ENCODE measurements at places on chromosomes 16 and 17.

GRCh38 chr16:80440667-80441066, 100.1 kb upstream of the DYNLRB2 start:
- DNase-seq: no peak

- DNase-seq: peak; percentile 72
Observed at GRCh38 chr17:2053380-2054261, 1.3 kb upstream of the HIC1 start.

DNA sequence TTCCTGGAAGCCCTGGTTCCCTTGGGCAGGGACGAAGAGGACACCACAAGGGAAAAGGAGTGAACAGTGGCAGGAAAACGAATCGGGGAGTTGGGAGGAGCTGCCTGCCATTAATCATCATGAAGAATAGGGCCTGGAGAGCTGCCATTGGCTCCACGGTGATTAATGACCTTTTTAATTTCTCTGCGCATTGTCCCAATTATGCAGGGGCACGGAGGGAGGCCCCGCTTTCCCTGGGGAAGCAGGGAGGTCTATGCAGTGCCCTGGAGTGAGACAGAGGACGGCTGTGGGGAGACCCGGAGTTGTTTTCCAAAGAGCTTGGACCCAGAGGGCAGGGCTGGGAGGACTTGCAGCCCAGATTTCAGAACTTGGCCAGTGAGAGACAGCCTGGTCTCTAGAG, 338.9 kb upstream of the C16orf82 start:
- DNase-seq: no peak

DNA sequence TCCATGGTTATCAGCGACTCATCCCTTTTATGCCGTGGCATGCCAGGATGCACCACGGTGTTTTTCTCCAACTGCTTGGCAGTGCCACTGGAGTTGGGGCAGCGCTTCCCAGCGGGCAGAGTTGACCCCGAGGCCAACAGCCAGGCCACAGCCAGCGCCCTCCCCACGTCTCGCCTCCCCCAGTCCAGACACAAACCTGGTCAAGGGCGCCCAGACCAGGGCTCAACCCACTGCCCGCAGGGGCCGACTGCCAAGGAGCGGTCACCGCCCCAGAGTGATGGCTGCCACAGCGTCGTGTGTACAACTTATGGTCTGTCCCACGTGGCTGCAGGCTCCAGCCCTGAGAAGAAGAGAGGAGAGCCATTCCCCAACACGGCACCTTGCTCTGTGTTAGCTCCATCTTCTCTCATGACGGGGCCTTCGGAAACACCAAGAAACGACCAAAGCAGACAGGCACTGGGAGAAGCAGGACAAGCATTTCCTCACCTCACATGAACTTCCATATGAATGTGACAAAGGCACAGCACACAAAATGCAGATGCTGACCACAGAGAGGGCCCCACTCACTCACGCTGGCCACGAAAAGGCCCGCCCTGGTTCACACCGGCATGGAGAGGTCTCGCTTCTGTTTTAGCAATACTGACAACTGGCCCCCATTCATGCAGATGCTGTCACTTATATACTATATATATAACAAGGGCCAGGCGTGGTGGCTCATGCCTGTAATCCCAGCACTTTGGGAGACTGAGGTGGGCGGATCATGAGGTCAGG, 27.0 kb downstream of the AXIN1 start:
- no peak for DNase-seq

GRCh38 chr17:50922721-50923405, 56.7 kb upstream of the TOB1 start:
- no peak for DNase-seq

GRCh38 chr17:7838090-7839075, 4.4 kb downstream of the KDM6B start:
- DNase-seq: no peak

- no peak for DNase-seq
Observed at GRCh38 chr17:54404259-54404658, 496.4 kb upstream of the TOM1L1 start.

DNA sequence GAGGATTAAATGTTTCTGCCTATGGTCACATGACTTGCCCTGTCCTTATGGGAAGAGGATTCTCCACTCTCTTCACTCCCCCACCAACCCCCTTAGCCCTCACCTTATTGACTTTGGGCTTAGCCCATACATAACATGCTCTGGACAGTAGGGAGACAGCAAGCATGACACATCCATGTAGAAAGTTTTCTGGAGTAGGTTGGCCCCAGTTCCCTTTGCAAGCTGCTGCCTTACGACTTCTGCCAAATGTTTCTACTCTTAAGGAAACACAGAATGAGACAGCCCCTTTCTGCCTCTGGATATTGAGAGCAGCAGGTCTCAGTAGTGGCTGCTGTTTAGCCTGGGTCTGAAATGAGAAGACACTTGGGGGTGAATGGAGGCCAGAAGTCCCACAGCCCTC, 282.2 kb downstream of the MAP2K6 start:
- DNase-seq: no peak

GRCh38 chr16:83083361-83083760, 456.6 kb downstream of the CDH13 start:
- no peak for DNase-seq

DNA sequence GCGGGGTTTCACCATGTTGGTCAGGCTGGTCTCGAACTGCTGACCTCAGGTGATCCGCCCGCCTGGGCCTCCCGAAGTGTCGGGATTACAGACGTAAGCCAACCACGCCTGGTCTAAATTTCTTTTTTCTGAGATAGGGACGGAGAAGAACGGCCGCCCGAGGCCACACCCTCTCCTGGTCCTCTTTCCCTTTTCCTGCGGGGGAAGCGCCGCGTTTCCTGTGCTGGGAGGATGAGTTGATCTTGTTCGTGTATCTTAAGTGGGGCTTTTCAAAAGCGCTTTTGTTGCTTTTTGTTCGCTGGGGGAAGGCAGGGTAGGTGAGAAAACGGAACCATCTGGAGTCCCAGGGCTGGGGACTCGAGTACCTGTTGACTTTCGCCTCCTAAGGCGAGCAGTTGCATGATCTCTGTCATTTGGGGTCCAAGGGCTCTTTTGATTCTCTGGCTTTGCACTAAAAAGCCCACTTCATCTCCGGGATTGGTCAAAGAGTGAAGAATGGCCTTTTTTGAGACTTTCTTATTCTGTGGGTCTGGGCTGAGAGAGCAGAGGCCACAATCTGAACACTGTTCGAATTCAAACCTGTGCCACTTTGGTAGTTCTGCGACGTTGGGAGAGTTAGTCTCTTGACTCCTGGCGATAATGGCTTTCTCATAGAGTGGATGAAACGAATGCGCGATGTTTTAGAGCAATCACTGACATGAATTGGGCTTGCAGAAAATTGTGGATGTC, 1.3 kb downstream of the FUS start:
- no peak for DNase-seq

DNA sequence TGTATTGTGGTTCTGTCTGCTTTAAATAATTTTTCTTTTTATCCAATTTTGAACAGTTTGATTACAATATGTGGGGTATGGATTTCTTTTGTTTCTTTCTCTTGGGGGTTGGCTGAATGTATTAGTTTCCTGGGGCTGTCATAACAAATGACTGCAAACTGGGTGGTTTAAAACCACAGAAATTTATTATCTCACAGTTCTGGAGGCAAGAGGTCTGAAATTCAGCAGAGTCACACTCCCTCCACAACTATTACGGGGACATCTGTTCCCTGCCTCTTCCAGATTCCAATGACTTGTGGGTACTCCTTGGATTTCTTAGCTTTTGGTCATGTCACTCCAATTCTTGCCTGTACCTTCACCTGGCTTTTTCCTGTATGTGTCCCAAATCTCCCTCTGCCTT, 23.7 kb downstream of the COX11 start:
- DNase-seq: no peak

- no peak for DNase-seq
Observed at GRCh38 chr16:75237398-75238131, 13.9 kb downstream of the BCAR1 start.

- peak; percentile 16 for DNase-seq
Observed at GRCh38 chr17:2214047-2214928, 89.3 kb downstream of the SMG6 start.

DNA sequence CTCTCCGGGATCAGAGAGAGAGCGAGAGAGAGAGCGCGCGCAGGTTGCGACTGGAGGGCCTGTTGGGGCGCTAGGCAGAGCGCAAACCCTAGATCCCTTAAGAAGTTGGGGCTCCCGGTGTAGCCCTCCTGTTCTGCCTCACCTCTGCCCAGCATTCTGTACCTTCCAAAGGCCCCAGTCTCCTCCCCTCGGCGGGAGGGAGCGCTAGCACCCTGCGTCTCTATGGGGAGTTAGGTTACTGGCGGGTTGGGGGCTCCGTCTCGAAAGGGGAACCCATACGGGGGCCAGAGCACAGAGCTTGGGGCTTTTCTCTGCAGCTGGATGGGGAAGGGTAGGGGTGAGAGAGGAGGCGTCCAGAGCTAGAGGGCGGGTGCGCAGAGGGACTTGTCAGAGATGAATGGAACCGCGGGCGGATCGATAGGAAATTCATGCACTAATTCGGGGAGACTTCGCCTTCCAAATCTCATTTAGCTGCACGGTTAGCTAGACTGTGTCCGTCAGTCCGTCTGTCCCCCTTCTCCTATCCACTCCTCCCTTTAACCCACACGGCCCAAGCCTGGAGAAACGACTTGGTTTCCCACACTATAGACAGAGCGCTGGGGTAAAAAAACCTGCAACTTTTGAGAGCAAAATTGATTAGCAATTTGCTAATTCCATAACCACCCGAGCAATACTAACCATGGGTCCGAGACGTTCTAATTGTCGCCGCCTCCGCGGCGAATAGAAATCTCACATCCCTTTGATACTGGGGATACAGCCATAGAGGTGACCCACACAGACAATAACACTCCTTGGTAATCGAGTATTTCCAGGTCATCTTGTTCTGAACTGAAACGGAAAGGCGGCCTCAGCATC, 693 bp upstream of the HOXB4 start:
- DNase-seq: no peak

DNA sequence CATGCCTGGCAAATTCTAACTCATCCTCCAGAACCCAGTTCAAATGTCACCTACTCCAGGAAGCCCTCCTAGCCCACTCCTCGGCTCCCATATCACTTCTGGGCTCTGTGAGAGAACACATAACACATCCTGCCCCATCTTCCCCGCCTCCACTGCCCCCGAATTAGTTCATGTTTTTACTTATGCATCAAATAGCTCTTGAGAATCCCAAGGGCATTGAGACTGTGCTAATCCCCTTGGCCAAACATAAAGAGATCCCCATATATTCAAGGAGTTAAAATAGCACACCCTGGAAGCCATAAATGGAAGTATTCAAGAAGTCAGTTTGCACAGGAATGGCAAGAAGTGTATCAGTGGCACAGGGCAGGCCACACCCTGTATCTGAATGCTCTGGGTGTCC, 2.0 kb upstream of the CREBBP start:
- no peak for DNase-seq

GRCh38 chr17:78905541-78905940, 2.5 kb upstream of the CEP295NL start:
- DNase-seq: no peak

- no peak for DNase-seq
Observed at GRCh38 chr17:58694302-58694701, 1.9 kb downstream of the RAD51C start.

- no peak for DNase-seq
Observed at GRCh38 chr16:75319513-75320411, 68.3 kb upstream of the BCAR1 start.

GRCh38 chr17:49241040-49241439, 10.5 kb upstream of the PHOSPHO1 start:
- no peak for DNase-seq

GRCh38 chr17:61410141-61411010, 10.7 kb downstream of the TBX2 start:
- DNase-seq: peak; percentile 56

DNA sequence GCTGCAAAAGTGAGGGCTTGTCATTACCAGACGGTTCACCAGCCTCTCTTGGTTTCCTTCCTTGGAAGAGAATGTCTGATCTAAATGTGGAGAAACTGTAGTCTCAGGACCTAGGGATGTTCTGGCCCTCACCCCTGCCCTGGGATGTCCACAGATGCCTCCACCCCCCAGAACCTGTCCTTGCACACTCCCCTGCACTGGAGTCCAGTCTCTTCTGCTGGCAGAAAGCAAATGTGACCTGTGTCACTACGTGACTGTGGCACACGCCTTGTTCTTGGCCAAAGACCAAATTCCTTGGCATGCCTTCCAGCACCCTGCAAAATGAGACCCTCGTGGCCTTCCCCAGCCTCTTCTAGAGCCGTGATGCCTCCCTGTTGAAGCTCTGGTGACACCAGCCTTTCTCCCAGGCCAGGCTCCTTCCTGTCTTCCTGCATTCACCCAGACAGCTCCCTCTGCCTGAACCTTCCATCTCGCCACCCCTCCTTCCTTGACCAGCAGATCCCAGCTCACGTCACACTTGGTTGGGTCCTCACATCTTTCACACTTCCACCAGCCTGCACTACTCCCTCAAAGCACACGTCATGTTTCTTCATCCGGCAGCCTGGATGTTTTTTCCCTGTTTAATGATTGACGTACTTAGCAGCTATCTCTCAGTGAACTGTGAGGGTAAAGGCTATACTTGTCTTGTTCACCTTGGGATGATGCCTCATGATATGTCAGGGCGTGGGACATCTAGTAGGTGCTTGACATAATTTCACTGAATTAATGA, 4.3 kb downstream of the ZNF768 start:
- DNase-seq: no peak

DNA sequence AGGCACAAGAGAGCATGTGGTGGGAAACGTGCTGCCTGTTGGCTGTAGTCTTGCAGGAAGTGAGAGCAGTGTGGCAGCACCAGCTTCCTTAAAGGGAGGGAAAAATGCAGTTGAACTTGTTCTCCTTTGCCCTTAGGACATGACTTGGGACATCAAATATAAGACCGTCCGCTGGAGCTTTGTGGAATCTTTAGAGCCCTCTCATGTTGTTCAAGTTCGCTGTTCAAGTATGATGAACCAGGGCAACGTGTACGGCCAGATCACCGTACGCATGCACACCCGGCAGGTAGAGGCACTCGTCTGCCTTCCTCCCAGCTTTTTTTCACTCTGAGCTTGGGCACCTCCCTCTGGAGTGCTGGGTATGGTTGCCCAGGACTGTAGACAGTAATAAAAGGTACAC, 23.3 kb downstream of the GPR179 start:
- no peak for DNase-seq

DNA sequence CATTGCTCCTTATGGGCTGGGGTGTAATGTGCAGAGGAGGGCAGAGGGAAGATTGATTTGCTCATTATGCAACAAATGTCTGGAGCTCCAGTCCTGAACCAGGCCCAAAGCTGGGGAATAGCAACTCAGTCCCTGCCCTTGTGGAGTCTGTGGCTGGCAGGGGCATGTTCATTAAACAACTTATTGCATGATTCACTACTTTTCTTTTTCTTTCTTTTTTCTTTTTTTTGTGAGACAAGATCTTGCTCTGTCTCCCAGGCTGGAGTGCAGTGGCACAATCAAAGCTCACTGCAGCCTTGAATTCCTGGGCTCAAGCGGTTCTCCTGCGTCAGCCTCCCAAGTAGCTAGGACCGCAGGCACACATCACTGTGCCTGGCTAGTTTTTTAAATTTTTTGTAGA, 23.1 kb downstream of the MSI2 start:
- no peak for DNase-seq
